ENCODE measurements at places on chromosomes 11 and 22. TPM values are rescaled to one million over a fixed set of nuclear protein-coding genes. Genes with fewer than 3 reads are reported as not detected.

GRCh38 chr11:32374261-32374711, 61.1 kb downstream of the WT1 start:
- DNase-seq = peak; percentile 71

GRCh38 chr22:44677353-44677840, 24.6 kb upstream of the PRR5 start:
- no peak for DNase-seq

- DNase-seq = no peak
These were observed 7.2 kb downstream of the COA4 start for GRCh38 chr11:73869332-73869949.

- DNase-seq = peak; percentile 32
These were observed 21.2 kb downstream of the DAGLA start for GRCh38 chr11:61701242-61701886.

DNA sequence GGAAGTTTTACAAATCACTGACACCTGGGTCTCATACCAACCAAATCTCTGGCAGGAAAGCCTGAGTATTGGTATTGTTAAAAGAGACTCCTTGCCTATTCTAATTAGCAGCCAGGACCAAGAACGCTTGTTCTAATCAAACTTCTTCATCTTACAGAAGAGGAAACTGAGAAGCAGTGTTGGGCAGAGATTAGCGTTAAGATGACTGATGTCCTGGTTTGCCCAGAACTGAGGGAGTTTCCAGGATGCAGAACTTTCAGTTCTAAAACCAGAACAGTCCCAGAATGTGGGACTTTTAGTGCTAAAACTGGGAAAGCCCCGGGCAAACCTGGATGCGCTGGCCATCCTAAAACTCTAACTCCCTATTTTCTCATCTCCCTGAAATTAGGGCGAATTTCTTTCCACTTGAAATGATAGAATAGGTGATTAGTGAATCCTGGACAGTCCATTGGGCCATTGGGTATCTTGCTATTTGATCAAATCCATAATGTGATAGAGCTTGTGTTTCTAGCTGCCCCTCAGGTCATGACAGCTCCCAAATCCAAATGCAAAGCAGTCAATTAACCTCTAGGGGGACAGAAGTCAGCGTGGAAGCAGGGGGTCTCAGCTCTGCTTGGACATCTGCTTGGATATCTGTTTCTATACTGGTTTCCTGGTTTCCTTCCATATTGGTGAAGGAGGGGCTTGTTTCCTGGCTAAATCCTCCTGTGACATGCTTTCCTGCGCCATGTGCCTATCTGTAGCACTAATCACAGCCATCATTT, 16.0 kb upstream of the TMPRSS13 start:
- no peak for DNase-seq

DNA sequence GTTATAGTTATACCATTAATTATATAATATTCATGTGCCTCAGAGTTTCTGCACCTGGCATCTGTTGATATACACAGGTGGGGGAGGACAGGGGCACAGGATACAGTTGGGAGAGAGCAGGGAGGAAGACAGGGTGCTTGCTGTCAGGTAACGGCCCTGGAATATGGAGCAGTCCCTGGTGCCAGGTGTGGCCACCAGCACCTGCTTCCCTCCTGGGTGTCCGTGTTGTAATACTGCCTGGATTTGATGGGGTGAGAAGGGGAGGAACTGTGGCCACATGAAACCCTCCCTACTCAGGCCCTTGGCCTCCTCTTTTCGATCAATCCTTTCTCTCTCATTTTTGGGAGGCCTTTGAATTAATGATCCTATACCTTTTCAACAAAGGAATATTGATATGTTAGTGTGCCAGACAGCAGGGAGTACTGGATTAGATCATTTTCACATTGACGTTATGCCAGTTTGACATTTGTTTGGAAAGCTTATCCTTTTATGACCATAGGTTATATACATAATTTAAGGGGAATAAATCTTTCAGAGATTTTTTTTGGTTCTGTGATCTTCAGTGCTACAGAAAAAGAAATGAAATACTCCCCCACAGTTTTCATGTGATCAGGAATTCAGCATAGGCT, 88.6 kb downstream of the TEAD1 start:
- DNase-seq = no peak

GRCh38 chr11:29734287-29734686, 282.5 kb downstream of the KCNA4 start:
- DNase-seq = no peak

- no peak for DNase-seq
These were observed 4.1 kb downstream of the NHERF4 start for GRCh38 chr11:119189393-119189792.

DNA sequence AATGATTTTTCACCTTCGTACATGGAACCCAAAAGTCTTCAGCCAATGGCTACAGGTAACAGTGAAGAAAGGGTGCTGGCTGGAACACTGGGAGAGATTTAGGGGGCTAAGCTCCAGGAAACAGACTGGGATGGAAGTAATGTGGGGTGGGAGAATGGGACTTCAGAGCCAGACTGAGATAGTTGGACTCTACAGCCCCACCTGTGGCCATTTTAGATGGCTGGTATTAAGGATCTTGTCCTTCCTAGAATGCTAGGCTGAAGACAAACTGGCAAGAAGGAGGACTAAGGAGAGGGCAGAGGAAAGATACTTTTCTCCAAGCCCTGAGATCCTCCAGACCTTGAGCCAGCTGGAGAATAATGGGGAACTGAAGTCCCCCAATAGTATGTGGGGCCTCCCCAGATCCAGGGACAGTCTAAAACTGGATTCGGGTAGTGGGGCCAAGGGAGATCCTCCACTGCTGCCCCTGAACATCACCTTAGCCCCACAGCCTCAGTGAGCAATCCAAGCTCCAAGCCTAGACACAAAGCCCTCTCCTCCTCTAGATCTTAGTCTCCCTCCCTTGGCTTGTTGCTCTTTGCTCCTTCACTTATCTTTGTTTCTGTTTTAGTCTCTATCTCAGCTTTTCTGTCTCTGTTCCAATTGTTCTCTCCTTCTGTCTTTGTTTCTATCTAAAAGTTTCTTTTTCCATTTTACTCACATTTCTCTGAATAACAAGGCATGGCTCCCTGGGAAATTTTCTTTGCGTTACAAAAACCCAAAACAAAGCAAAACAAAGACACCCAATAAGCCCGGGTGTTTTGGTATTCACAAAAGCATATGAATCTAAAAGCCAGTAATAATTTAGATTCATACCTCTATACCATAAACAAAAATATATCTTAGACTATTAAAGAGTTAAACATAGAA, 16.2 kb upstream of the RRAS2 start:
- peak; percentile 24 for DNase-seq

DNA sequence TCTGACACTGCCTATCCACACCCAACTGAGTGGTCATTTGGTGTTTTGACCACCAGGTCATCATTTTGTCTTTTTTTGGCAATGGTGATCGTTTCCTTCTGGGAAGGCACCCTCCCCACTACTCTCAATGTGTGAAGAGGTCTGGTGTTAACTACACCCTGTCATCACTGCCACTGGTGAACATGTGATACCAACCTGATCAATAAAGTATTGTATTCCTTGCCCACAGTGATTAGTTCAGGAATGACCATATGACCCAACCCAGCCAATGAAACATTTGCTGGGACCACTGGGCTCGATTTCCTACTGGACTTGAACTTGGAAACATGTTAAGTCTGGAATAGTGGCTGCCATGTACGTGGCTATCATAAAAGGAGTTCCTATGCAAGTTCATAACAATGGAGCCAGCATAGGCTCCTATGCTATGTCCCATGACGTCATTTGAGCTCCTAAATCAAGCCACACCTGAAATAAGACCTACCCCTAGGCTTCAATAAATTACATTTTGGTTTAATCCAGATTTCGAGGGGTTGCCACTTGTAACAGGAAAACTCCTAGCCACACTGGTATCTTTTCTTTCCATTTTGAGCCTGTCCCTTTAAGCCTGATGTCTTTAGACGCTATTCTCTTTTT, 51.1 kb downstream of the CHST1 start:
- DNase-seq = no peak

GRCh38 chr11:128052912-128053641, 534.3 kb downstream of the ETS1 start:
- no peak for DNase-seq

DNA sequence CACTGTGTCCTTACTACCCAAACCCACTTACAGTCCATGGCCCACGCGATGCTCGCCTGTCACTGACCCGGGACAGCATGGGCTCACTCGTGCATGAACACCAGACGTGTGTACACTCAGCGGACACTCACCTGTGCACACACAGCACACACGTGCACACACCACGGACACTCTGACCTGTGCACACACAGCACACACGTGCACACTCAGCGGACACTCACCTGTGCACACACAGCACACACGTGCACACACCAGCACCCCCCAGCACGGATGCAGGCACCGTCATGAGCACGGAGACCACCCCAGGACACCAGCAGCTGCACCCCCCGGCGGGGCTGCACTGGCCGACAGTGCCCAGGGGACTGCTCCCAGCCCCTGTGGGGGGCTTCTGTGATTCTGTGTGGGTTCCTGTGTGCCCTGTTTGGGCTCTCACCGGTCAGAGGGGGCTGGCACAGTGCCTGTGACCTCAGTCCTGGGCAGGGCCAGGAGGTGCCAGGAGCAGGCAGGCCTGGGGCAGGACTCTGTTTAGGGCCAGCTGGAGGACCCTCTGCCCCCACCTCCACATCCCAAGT, 20.2 kb downstream of the CRELD2 start:
- no peak for DNase-seq

DNA sequence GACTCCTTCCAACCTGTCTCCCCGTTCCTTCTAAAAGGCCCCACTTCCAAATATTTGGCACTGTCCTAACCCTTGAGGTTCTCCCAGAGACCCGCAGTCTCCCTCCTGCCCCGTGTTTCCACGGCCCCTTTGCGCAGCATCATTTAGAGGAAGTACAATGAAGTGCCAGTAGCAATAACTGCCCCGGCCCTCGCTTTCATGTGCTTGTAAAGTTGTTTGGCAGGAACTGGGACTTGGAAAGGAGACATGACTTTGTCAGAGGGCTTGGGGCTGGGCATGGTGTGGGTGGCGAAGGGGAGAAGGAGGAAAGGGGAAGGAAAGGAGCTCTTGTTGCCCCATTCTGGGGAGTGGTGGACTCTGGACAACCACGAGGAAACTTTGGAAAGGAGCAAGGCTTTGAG, 2.6 kb downstream of the CD44 start:
- peak; percentile 58 for DNase-seq

DNA sequence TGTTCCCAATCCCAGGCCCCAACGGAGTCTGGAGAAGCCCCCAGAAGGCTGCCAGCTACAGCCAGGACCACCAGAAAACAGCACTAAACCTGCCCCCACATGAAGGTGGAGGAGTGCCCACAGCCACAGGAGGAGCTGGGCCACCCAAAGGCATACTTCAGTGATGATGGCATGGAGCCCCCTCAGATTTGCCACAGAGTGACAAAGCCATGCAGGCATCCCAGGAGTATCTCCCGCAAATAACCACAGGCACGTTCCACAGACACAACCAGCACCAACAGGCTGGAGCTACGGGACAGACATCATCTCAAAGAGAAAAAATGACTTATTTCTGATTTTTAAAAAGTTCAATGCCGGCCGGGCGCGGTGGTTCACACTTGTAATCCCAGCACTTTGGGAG, 10.6 kb downstream of the CARS1 start:
- no peak for DNase-seq

GRCh38 chr11:24437123-24437522, 59.7 kb upstream of the LUZP2 start:
- no peak for DNase-seq

DNA sequence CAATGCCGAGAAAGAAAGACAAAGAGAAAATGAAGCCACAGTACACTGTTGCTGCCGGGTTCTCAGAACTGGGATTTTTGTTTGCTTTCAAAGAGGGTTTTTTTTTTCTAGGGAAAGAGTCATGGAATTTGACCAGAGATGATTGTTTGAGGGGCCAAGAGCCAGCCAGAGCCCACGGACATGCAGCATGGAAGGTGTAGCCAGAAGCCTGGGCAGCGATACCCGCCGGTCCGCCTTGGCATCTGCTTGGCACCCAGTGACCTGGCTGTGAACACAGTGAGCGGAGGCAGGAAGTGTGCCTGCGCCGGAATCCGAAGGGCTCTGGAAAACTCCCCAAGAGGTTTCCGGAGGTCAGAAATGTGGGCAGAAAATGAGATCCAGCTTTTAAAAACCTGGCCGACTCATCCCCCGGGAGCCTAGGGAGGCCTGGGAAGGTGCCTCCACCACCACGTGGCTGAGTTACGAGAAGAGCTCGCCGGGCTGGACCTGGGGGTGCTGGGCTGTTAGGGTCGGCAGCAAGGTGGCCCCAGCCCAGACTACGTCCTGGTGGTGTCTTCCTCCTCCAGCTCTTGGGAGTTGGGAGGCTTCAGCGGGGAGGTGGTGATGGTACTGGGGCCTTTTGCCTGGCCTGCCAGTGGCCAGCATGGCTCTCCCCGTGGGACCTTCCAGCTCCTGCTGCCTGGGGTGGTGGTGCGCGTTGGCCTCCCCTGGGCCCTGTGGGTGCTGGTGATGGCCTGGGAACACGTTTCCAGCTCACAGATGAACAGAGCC, 61.6 kb upstream of the PPARA start:
- no peak for DNase-seq

GRCh38 chr11:35349897-35350296, 69.5 kb downstream of the SLC1A2 start:
- DNase-seq = peak; percentile 15

- no peak for DNase-seq
These were observed 27.8 kb upstream of the MYOD1 start for GRCh38 chr11:17691550-17691949.

The CRYBB2 gene
- not detected for total RNA-seq

The POU2AF2 gene
- not detected for total RNA-seq

The RASD2 gene
- total RNA-seq = not detected

The RFPL2 gene
- not detected for total RNA-seq

The MUC2 gene
- not detected for total RNA-seq

The MUC5AC gene
- total RNA-seq = not detected

The SPDYC gene
- not detected for total RNA-seq

The SCGB1A1 gene
- total RNA-seq = not detected

The GP1BB gene
- total RNA-seq = not detected

The NPTXR gene
- total RNA-seq = 0.69 TPM
